ENCODE measurements at places on chromosomes 12 and 14. TPM values are rescaled to one million over a fixed set of nuclear protein-coding genes. Genes with fewer than 3 reads are reported as not detected.
A peak's percentile ranks its signal among the peaks of the same experiment; 100 is the strongest.

TAS2R42 gene
- polyA plus RNA-seq = not detected

- peak overlapping the region; percentile 56 for H3K27ac ChIP-seq
- DNase-seq = peak; percentile 81
- H3K4me1 ChIP-seq = peaks cover 12% of the 10 kb centered on the region
- H3K4me3 ChIP-seq = no peak overlapping the region
- no peaks in the 10 kb centered on the region for H3K27me3 ChIP-seq
Observed at GRCh38 chr14:81516986-81517797, 16.5 kb downstream of the SEL1L start.

DNA sequence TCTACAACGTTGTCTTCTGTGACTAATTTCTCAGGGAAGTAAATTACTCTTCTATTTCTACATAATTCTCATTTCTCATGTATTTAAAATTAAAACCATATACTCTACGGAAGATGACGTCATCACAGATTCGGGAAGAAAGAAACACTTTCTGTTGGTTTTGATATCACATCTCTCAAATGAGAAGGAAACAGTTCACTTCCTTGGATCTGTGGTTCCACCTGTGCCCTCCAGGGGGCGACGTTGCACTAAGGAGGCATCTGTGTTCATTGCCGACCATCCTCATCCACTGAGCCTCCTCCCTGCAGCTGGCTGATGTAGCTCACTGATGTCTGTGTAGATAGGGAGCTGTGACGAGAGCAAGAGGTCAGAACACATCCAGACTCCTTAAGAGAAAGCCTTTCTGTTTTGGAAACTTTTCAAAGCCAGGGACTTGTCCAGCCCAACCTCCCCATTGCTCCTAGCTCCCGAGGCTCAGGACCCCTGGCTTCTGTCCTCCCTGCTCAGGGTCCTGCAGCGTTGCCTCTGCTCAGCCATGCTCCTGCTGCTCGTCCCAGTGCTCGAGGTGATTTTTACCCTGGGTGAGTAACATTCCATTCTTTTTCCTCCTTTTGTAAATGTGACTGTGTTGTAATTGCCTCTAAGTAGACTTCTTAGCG is 172.7 kb upstream of the OR4E1 start:
- no peaks in the 10 kb centered on the region for H3K27me3 ChIP-seq
- H3K36me3 ChIP-seq = no peaks in the 10 kb centered on the region
- H3K4me3 ChIP-seq = no peak overlapping the region
- H3K27ac ChIP-seq = no peak overlapping the region
- no peaks in the 10 kb centered on the region for H3K4me1 ChIP-seq
- no peak for DNase-seq

GRCh38 chr12:114555451-114555850 is 128.5 kb downstream of the TBX3 start:
- no peaks in the 10 kb centered on the region for H3K27me3 ChIP-seq
- H3K36me3 ChIP-seq = no peaks in the 10 kb centered on the region
- no peak for DNase-seq
- H3K4me1 ChIP-seq = no peaks in the 10 kb centered on the region
- no peak overlapping the region for H3K4me3 ChIP-seq
- no peak overlapping the region for H3K27ac ChIP-seq

All from muscle of leg (tissue), 16 donors.